LHCN-M2 (cell line): ENCODE measurements at places on chromosomes 1 and 21.
A peak's percentile ranks its signal among the peaks of the same experiment; 100 is the strongest.

DNA sequence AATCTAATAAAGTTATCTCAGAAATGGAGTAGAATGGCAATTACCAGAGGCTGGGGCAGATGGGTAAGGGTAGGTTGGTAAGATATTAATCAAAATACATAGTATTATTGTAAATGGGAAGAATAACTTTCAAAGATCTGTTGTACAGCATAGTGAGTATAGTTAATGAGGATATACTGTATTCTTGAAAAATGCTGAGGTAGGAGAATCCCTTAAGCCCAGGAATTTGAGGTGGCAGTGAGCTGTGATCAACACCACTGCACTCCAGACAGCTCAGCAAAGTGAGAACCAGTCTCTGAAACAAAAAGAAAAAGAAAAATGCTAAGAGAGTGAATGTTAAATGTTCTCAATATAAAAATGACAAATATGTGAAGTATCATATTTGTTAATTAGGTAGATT, 1033.7 kb downstream of the KCNT2 start:
- no peak for DNase-seq

DNA sequence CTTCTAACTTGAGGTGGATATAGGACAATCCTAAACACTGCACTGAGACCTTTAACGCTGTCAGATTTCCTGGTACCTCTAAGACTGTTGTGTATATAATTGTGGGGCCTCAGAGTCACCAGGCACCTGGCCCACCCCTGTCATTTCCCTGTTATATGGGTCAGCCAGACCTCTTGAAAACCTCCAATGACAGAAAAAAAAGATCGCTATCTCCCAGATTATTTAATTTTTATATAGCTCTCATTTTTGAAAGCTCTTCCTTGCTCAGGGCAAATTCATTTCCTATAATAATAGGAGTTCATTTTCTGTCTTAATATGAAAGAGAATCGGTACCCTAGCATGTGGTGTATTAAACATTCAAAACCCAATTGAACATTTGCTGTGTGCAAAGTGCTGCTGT, 56.7 kb downstream of the ZP4 start:
- no peak for DNase-seq

DNA sequence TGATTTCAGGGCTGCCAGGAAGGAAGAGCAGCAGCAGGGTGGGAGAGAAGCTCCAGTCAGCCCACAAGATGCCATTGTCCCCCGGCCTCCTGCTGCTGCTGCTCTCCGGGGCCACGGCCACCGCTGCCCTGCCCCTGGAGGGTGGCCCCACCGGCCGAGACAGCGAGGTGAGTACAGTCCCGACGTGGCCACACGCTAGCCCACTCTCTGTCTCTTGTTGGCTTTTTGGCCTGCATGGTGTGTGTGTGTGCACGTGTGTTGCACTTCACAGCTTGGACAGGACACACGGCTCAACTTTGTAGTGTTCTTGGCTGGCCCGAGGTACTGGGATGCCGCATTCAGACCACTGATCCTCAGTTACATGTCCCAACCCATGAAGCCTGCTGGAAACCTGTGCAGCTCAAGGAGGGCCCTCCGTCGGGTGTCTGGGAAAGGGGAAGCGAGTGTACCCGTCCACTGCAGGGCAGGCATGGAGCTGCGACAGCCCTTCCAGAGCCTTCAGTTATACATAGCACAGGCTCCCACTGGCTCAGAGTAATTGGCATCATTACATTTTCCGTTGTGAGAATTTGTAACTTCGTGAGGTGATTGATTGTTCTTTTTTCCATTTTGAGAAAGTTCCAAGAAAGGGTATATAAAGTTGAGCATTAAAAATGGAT, 454 bp downstream of the CORT start:
- DNase-seq: no peak

GRCh38 chr1:57348921-57349320, 74.9 kb downstream of the DAB1 start:
- no peak for DNase-seq

GRCh38 chr21:26810676-26811415, 34.4 kb downstream of the ADAMTS1 start:
- DNase-seq: peak; percentile 33

DNA sequence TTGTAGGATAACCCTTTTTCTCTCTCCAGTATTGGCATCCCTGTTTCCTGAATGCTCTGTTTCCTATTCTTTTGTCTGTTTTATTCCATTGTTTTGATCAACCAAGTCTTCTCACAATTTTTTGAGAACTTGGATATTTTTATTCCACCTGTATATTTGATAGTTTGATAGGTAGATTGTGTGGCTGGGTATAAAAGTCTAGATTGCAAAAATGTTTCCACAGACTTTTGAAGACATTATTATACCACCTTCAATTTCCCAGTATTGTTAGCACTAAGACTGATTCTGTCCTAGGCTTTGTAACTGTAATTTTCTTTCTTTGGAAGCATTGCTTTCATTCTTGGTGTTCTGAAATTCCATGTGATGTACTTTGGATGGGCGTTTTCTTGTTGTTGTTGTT, 9.6 kb upstream of the DNAJC11 start:
- no peak for DNase-seq

- DNase-seq: no peak
Observed at GRCh38 chr21:27683292-27683691, 716.4 kb upstream of the ADAMTS5 start.

GRCh38 chr1:200654660-200655059, 15.0 kb downstream of the DDX59 start:
- no peak for DNase-seq

DNA sequence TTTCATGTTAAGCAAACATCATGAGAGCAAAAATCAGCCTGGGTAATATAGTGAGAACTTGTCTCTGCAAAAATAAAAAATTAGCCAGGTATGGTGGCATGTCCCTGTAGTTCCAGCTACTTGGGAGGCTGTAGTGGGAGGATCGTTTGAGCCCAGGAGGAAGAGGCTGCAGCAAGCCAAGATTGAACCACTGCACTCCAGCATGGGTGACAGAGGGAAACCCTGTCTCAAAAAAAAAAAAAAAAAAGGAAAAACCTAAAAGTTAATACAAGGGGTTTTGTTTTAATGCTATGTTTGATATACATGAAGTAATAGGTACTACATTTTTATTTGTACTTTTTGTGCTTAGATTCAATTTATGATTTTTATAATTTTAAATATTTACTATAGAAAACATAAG, 27.1 kb upstream of the SLC35A3 start:
- no peak for DNase-seq

- peak; percentile 34 for DNase-seq
Observed at GRCh38 chr1:6922096-6922931, 137.1 kb downstream of the CAMTA1 start.

DNA sequence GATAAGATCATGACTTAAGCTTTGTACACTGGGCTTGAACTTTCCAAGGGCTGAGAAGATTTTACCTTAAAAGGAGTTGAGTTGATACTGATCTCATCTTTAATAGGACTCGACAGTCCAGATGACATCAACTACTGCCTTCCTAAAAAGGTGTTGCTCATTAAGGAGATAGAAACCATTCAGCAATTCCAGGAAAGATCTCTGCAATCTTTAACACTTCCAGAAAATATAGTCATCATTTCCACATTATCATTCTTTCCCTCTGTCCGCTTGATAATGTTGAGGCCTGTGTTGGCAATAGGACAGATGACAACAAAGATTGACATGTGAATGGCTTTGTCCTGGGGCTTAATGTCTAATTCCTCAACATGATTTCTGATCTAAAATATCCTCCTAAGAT, 145.4 kb upstream of the C1orf21 start:
- DNase-seq: no peak

- peak; percentile 68 for DNase-seq
Observed at GRCh38 chr21:36425286-36425685, 40.1 kb downstream of the CHAF1B start.

DNA sequence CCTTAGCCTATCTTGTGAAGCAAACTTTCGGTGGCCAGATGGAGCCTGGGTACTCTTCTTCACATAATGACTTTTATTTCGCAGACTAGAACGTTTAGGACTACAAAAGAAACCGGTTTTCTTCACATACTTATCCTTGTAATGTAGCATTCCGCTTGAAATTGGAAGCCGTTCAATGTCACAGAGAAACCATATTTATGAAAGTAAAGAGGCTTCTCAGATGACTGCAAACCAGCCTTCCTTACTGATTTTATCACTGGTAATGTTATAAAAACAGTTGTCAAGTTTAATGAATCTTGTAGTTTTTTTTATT, 94.1 kb downstream of the PPIAL4G start:
- DNase-seq: no peak

GRCh38 chr1:206708058-206708457, 23.4 kb downstream of the MAPKAPK2 start:
- DNase-seq: no peak

- no peak for DNase-seq
Observed at GRCh38 chr1:30847358-30847972, 61.1 kb downstream of the SDC3 start.

GRCh38 chr21:34519016-34519415, 7.0 kb upstream of the KCNE1 start:
- DNase-seq: no peak

DNA sequence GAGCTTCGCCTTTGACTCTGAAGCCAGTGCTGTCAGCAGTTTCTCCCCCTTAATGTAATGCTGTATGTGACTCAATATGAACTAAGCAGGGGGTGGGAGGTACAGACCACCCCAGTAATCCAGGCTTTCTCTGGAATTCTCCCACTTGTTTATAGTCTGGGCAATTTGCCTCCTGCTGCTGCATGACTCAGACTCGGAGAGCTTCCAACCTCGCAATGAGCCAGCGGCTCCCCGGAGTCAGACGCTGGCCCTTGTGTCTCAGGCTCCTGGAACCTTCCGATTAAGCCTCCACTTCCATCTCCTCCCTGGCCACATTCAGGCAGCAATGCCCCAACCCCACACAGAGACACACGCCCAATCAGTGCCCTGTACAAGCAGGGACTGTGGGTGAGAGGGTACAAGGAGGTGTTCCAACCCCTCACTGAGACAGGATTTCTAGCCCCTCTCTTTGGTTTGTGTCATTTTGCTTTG, 471.7 kb upstream of the VAMP3 start:
- peak; percentile 98 for DNase-seq

GRCh38 chr1:41738475-41738874, 180.2 kb downstream of the HIVEP3 start:
- DNase-seq: no peak

GRCh38 chr1:85444381-85444780, 20.6 kb downstream of the DDAH1 start:
- DNase-seq: peak; percentile 68

GRCh38 chr1:151843398-151843797, 3.8 kb upstream of the C2CD4D start:
- DNase-seq: no peak

DNA sequence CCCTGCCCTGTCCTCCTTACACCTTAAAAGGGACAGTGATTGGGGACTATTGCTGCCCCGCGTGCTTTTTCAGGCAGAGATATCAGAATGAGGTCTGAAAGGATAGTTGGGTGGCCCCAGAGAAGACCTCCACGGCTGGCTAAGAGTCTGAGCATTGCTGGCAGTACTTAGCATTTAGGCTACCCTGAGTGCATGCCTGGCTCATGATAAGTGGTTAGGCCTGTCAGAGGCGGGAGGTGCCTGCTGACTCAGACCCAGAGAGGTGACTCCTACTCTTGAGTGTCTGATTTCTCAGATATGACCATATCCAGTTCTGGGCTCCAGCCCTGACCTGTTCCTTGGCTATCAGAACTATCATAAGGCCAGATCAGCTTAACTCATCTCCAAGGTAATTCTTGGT, 213.7 kb downstream of the PBX1 start:
- peak; percentile 93 for DNase-seq

DNA sequence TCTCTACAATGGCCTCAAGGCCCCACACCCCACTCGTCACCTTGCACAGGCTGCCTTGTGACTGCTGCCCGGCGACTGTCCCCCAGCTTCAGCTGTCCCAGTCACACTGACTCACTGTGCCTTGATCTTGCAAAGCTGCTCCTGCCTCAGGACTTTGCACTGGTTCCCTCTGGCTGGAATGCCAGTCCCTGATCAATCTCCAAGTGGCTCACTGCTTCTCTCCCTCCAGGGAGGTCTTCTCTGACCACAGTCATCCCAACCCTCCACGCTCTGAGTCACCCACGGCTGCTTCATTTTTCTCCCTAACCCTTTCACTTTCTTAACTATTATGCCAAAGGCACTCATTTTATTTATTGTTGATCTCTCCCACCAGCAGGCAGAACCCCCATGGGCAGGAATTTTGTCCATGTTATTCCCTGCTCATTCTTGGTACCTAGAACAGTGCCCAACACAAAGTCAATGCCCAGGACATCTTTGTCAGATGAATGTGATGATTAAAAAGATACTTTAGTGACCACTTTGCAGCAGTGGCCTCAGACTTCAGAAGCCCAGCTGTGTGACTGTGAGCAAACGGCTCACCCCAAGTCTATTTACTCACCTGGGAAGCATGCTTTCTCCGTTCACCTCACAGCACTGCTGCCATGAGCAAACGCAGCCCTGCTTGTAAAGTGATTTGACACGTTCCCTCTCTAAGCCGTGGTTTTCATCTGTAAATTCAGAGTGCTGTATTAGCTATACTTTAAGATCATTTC, 53.4 kb downstream of the ZBTB18 start:
- peak; percentile 93 for DNase-seq

- no peak for DNase-seq
Observed at GRCh38 chr21:45039317-45040156, 34.8 kb upstream of the ADARB1 start.

GRCh38 chr1:30407865-30408580, 315.4 kb downstream of the MATN1 start:
- DNase-seq: no peak

GRCh38 chr21:38787461-38788274, 18.1 kb upstream of the ETS2 start:
- DNase-seq: peak; percentile 42

DNA sequence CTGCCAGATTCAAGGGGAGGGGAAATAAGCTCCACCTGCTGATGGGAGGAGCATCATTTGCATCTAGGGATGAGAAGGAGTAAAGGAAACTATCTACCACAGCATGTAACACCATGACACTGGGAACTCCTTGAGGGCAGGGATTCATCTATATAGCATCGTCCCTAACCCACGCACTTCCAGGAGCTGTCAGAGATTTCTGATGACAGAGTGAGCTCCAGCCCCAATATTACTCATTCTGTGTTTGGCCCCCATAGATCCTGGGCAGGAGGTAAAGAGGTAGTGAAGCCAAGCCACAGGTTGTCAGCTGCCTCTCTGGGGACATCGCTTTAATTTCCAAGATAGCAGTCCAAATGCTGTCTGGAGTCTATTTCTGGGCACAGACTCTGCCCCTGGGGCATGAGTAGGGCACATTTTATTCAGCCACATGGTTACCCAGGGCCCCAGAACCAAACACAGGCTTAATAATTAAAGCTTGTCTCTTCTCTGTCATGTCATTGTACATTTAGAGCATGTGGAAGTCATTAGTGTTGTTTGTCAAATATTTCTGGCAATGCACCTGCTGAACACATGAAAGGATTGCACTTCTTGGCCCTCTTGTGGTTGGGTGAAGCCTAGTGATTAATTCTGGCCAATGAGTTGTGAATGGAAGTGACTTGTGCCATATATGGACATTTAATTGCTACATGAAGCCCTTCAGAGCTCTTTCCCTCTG, 105.9 kb upstream of the POU3F1 start:
- DNase-seq: peak; percentile 14

GRCh38 chr1:177170756-177171535, at the start of gene BRINP2:
Gene BRINP2, plus strand, starts transcription at chr1:177170958. Its CDS starts 58,919 bp downstream, at chr1:177229877.
- peak; percentile 31 for DNase-seq
